HS-5 (cell line): ENCODE measurements at places on chromosomes 2 and 18.

- DNase-seq: no peak
Observed at GRCh38 chr2:127416506-127417001, 1.7 kb upstream of the PROC start.

DNA sequence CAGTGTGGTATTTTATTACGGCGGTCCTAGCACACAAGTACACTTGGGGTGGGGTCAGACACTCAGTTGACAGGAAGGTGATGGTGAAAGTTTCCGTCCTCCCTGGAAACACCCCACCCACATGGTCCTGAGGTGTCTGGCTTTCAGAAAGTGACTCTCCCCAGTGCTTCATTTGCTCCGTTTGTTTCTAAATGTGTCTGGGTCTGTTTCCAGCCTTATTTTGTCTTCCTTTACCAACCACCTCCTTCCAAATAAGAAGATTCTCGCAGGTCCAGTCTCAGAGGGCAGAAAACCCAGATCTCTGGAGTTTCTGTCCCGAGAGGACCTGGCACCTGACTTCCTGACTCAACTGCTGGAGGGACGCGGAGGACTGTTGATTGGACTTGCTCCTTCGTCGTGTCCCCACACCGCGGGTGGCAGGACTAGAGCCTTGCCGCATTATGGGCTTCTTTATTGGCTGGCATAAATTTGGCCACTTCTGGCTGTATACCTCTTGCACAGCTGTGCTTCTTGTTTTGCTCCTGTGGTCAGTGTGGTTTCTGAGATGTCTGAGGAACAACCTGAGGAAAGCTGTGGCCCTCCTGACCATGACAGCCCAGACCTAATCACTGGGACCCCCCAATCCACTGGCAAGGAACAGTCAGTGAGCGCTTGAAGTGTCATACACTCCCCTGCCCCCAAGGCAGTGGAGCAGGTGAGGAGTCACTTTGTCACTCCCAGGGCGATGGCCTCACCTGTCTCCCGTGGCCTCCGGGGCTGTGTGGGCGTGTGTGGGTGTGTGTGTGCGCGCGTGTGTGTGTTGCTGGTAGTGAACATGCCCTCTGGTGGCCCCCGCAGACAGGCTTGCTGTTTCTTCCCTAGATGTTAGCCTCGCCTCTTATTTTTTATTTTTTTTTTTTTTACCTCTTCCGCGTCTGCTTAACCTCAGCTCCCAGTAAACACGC, 45.6 kb downstream of the MEX3C start:
- no peak for DNase-seq

- no peak for DNase-seq
Observed at GRCh38 chr2:63740943-63741342, 100.8 kb upstream of the UGP2 start.

- DNase-seq: no peak
Observed at GRCh38 chr2:183112577-183112976, 11.7 kb upstream of the NUP35 start.
